ENCODE measurements at places on chromosomes 3 and 15.

- no peak for DNase-seq
Observed at GRCh38 chr3:108403198-108403597, 106.8 kb downstream of the HHLA2 start.

DNA sequence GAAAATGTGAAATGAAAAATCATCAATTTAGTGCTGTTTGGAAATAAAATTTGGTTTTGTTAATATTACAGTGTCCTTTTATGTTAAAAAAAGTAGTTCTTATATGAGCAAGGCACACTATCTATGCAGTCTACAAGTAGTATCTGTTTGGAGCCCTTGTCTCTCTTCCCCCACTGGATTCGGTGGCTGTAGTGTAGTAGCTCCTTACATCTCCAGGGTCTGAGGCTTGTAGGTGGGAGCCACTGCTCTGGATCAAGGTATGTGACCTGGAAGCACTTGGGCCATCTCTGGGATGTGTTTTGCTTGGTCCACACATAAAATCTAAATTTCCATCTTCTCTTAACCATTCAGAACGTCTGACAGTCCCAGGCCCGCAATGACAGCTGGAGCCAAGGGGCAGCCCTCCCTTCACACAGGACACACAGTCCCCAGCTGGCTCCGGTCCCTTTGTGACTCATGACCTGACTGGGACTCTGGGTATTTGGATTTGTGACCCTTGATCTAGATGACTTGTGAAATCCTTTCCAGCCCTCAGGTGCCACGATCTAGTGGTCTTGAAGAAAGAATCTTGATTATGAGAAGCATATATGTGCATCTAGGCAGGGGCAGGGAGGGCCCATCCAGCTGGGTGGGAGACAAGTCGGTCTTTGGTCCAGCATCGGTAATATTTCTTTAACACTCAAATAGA, 80.0 kb downstream of the USP13 start:
- DNase-seq, result no peak

- DNase-seq, result no peak
Observed at GRCh38 chr3:126264381-126264780, 84.0 kb upstream of the ALDH1L1 start.

- DNase-seq, result no peak
Observed at GRCh38 chr15:100339999-100340398, 1.8 kb downstream of the ADAMTS17 start.

GRCh38 chr3:107797586-107797985, 274.8 kb downstream of the BBX start:
- no peak for DNase-seq

DNA sequence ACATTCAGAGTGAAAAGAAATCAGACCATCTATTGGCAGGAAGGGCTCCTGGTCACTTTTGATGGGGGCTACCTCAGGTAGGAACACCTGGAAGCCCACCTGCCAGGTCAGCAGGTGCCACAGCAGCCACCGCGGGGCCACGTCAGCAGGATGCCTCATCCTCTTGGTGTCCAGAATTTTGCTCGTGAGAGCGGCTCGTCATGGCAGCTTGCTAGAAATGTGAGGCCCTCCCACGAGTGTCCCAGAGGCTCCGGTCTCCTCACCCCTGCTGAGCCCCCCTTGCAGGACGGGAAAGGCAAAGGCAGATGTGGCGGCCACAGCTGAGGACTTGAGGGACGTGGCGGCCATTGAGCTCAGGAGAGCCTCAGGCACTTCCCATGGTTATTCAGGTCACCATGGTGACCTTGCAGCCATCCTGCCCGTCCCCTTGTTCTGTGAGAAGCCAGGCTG, 129.4 kb downstream of the LRRK1 start:
- peak; percentile 30 for DNase-seq

- no peak for DNase-seq
Observed at GRCh38 chr3:122464659-122465058, 48.8 kb upstream of the WDR5B start.

All from SK-N-SH (cell line).